ENCODE measurements at places on chromosomes 7 and 10.

DNA sequence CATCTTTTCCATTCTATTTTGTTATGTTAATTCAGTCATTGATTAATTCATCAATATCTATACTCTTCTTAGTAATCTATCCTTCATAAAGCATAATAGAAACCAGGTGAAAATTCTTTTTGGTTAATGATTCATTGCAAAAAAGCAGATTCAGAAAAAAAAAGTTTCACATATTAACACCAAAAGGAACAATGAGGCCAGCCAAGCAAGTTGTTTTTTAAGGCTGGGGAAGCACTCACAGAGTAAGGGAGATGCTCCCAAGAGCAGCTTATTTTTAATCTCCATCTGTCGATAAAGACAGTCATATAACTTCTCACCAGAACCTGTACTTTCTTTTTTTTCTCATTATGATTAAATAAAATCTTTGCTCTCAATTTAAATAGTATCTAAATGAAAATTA is 95.8 kb downstream of the CACNA2D1 start:
- DNase-seq: no peak

- no peak for DNase-seq
Observed at GRCh38 chr7:4468320-4469102, 213.6 kb upstream of the FOXK1 start.

DNA sequence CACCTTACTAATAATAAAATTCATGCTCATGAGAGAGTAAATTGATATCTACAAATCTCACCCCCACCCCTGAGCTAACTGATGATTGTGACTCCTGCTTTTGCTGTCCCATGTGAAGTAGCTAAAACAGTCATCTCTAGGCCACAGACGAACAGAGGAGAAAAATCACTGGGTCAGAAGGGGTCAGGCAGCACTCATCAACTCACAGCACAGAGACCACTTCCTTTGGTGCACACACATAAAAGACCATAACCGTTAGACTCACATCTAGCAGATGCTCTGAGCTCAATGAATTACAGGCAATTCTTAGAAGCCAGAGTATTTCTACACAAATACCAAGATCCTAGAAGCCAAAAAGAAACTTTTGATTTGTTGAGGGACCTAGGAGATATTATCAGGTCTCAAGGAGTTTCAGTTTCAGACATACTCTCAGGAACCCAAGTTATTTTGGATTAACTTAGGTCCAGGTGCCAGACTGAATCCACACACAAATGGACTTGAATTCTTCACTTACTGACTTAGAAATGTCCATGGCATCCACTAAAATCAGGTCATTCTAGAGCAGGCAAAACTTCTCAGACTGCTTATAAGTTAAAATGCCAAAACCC is 65.0 kb upstream of the TES start:
- no peak for DNase-seq

DNA sequence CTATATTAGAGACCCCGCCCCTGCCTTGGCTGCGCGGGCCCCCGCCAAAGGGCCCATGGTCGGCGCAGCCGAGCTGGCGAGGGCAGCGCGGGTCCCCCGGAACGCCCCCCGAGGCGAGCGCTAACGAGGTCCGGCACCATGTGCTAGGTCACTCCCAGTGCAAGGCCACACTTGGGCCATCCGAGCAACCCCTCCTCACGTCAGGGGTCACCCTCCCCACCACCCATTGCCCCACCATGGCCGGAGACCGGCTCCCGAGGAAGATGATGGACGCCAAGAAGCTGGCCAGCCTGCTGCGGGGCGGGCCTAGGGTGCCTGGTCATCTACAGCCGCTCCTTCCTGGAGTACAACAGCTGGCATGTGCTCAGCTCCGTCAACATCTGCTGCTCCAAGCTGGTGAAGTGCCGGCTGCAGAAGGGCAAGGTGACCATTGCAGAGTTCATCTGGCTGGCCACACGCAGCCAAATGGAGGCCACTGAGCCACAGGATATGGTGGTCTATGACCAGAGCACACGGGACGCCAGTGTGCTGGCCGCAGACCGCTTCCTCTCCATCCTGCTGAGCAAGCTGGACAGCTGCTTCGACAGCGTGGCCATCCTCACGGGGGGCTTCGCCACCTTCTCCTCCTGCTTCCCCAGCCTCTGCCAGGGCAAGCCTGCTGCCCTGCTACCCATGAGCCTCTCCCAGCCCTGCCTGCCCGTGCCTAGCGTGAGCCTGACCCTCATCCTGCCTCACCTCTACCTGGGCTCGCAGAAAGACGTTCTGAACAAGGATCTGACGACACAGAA is 12.4 kb upstream of the SEC24C start:
- no peak for DNase-seq

DNA sequence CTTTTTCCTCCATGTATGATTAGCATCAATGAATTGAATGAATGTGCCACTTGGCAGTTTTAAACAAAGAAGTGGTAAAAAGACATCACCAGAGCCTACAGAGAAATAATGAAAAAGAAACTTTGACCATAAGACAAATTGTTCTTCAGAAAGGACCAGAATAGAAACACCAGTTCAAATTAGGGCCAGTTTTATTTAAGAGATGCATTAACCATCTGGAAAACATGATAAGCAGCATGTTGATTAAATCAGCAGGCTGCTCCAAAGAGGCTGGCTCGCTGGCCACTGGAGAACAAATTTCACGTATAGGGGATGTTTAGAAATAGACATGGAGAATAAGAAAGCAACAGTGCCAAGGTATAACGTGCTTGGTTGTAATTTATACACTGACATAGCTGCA is 242.3 kb upstream of the AOAH start:
- DNase-seq: no peak

DNA sequence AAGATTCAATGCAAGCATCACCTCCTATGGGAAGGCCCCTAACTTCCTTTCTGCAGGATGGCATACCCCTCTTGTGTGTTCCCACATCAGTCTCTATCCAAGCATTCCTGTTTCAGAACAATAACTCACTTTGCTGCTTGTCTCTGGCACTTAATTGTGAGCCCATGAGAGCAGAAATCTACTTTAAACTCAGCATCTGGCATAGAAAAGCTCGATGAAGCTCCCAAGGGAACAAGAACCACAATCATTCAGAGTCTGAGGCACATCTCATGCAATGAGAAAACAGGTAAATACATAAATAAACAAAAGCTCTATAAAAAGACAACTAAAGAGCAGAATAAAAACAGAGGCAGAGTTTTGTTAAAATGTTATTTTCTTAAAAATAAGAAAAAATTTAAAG is 66.2 kb downstream of the VPS41 start:
- DNase-seq: no peak

GRCh38 chr7:15751191-15751701 is 64.8 kb upstream of the MEOX2 start:
- DNase-seq: no peak

DNA sequence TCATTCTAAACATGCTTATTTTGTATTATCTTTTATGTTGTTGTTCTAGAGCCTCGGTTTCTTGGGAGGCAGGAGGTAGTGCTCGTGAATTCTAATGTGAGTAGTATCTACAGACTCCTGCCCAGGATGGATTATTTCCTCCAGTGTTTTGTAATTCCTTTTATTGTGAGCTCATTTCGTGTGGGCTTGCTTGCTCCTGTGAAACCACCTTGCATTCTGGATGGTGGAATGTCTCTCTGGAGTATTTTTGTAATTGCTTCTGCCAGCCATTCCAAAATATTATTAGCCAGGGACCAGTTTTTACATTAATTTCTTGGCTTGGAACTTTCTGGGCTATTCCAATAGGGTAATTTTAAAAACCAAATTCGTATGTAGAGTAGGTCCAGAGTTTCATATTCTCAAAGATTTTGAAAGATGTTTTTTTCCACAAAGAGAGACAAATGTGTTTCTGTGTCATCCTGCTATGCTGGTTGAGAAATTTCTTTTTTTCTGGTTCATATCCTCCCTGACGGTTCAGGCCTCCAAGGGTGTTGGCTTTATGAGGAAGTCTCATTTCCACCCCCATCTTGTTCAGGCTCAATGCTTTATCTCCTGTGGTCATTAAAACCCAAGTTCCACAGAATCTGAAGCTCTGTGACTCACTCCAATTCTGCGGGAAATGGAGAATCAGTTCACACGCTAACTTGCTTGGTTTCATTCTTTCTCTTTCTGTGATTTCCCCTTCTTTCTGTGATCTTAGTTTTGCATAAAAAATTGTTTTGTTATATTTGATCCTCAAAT is 41.7 kb upstream of the CALD1 start:
- DNase-seq: no peak

DNA sequence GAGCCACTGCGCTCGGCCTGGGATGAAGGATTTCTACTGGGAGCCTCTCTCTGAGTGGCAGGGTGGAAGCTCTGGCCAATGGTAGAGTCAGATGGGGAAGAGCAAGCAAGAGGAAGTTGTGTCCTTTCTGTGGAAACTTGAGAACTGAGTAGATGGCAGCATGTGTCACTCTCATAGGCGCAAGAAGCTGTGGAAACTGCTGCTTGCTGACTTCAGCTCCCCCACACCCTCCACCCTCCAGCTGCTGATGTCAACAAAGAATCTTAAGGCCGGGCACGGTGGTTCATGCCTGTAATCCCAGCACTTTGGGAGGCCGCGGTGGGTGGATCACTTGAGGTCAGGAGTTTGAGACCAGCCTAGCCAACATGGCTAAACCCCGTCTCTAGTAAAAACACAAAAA is 39.8 kb upstream of the SRGN start:
- no peak for DNase-seq

DNA sequence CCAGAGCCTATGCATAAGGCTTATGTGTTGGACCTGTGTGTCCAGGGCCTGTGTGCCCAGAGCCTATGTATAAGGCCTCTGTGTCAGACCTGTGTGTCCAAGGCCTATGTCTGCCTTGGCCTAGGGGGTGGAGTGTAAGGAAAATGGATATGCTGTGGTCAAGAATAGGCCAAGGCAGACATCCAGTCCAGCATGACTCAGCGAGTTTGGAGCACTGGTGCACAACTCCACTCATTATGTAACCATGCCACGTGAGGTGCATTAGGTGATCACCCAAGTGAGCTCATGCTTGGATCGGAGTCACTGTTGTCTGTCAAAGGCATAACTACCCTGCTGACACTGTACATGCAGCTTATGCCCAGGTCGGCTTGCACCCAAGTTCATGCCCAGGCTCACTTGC is 238.9 kb downstream of the CACNA2D1 start:
- no peak for DNase-seq

DNA sequence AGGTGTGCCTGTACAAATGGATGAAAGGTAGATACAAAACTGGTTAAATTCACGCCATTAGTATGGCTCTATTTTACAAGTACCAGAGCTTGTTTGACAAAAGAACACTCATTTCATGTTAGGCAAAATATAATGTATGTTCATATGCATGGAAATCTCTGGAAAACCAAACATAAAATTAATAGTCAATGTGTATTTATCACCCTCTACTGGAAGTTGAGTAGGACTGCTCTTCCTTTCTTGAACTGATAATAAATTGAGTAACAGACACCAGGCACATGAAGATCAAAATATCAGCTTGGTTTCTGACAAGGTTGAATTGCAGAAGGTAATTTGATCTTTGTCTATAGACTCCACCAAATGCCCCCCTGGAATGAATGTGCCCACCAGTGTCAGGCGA is 19.8 kb upstream of the AKR1B1 start:
- DNase-seq: no peak

- no peak for DNase-seq
Observed at GRCh38 chr10:92239600-92240288, 51.1 kb downstream of the CPEB3 start.

DNA sequence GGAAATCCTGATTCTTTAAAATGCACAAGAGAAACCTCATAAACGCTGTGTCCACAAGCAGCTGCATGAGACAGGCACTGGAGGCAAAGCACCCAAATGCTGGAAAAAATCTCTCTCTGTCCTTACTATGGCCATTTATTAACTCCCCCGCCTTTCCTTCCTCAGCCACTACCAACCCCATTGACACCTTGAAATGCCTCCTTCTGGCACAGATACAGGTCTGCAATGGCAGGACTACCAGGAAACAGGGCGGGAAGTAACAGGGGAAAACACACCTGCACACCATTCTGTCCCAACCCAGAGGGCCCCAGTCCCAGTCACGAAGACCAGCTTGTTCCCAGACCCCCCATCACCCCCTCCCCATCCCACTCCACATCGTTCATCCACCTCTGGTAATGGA is 224.3 kb downstream of the PARD3 start:
- no peak for DNase-seq

GRCh38 chr10:109877546-109877945 is 45.8 kb downstream of the XPNPEP1 start:
- no peak for DNase-seq

- no peak for DNase-seq
Observed at GRCh38 chr10:4868357-4868657, 42.3 kb downstream of the AKR1E2 start.

GRCh38 chr7:44639671-44640321 is 33.4 kb downstream of the OGDH start:
- DNase-seq: no peak

- DNase-seq: no peak
Observed at GRCh38 chr10:23001901-23002516, 74.2 kb downstream of the ARMC3 start.

GRCh38 chr7:18059171-18059570 is 31.5 kb upstream of the PRPS1L1 start:
- no peak for DNase-seq

GRCh38 chr10:48970046-48970445 is 30.4 kb upstream of the LRRC18 start:
- DNase-seq: no peak

DNA sequence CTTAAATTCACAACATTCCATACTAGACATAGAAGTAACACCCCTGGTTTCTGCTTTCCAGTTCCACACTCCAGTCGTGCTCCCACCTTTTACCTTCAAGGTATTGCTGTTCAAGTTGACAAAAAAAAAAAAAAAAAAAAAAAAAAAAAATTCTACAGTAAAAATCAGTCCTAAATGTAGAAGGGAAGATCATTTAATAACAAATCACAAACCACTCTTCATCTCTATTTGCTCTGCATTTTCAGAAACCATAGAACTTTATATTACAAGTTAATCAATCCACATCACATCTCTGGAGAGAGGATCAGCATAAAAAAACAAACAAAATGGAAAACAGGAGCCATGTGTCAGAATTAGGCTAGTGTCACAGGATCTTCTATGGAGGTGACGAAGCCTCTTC is 206.3 kb upstream of the KLF14 start:
- DNase-seq: no peak

- DNase-seq: no peak
Observed at GRCh38 chr10:51433949-51434475, 265.4 kb downstream of the CSTF2T start.

GRCh38 chr7:27167916-27168264 is 2.6 kb upstream of the HOXA9 start:
- DNase-seq: no peak

DNA sequence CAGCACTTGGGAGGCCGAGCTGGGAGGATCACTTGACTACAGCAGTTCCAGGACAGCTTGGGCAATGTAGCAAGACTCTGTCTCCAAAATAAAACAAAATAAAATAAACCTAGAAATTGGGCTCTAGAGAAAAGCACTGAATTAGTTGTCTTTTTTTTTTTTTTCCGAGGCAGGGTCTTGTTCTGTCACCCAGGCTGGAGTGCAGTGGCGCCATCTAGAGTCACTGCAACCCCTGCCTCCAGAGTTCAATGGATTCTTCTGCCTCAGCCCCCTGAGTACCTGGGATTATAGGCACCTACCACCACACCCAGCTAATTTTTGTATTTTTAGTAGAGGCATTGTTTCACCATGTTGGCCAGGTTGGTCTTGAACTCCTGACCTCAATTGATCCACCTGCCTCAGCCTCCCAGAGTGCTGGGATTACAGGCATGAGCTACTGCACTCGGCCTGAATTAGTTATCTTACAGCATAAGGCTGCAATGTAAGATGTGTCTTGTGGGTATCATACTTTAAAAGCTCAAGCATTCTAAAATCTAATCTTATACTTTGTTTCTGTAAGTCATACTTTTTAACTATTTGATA is 12.8 kb downstream of the MEIG1 start:
- peak; percentile 24 for DNase-seq

- DNase-seq: no peak
Observed at GRCh38 chr7:40115936-40116335, 18.5 kb downstream of the MPLKIP start.
